ENCODE measurements at places on chromosomes 1 and 21.

DNA sequence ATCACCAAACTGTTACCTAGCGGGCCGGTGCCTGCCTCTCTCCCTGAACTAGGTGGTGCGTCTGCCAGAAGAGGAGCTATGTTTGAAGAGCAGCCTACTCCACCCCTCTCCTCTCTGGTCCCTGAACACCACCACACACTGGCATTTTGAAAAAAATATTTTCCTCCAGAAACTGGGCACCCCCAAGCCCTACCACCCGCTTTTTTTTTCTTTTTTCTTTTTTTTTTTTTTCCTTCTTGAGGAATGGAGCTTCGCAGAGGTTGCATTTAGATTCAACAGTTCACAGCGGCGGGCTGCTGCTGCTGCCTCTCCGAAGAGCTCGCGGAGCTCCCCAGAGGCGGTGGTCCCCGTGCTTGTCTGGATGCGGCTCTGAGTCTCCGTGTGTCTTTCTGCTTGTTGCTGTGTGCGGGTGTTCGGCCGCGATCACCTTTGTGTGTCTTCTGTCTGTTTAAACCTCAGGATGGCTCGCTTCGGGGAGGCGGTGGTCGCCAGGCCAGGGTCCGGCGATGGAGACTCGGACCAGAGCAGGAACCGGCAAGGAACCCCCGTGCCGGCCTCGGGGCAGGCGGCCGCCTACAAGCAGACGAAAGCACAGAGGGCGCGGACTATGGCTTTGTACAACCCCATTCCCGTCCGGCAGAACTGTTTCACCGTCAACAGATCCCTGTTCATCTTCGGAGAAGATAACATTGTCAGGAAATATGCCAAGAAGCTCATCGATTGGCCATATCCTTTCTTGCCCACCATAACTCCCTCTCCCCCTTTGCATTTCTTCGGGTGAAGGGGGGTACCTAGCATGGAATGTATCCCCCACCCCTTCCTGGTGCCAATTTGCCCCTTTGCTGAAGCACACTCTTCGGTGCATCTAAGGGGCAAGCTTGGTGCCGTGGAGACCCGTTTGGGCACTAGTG lies at the start of gene CACNA1E:
CACNA1E (plus strand) TSS at position 233 of the 911 bp plus-strand sequence; CDS start at position 461, 228 bp downstream.
- peak; percentile 40 for DNase-seq

DNA sequence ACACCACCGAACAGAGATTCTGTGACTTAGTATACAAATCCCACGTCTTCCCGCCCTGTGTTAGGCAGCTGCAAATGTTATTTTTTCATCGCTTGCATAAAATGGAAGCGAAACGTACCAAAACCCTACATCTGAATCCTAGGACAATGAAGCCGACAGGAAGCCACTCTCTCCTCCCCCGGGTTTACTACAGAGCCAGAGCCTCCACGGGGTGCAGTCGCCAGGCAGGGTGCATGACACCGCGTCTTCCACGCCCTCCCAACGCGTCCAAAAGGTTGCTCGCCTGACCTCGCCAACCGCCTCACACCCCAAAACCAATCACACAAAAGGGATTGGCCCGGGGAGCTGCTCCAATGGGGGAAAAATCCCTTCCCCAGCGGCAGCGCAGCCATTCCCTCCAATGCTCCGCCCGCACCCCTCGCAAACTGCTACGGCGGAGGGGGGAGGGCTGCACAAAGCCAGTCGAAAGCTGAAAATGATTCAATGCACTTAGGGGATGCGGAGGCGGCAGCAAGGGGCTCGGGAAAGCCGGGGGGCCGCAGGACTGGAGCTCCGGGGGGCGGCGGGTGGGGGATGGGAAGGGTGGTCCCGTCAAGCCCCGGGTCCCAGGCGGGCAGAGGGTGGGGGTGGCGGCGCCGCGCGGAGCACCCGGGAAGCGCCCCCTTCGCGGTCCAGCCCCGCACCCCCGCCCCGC lies 701 bp downstream of the CEP170 start:
- peak; percentile 63 for DNase-seq

GRCh38 chr1:74526708-74527107 lies 14.3 kb upstream of the LRRC53 start:
- no peak for DNase-seq

DNA sequence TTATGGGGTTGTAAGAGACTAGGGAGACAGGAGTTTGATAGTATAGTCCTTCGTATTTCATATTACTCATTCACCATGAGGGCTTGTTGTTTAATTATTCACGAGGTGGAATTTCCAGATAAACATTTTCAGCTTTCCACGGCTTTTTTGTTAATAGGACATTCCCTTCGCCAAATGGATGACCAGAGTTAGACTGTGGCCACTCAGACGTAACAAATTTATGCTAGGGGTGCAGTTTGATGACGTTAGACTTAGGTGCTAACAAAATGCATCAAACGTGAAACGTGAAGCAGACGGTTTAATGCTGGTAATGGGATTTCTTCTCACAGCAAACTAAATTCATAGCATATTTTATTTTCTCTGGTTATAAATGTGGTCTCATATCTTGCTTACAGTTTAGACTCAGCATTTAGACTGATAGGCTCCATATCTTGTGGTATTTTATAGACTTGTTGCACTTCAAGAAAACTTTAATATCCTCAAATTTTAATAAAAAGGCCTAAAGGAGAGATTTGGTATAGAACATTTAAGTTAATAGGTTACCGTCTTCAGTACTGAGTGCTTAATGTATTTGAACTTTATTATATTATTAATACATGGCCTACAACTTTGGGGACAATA lies 2.3 kb downstream of the DHX9 start:
- DNase-seq = peak; percentile 41

DNA sequence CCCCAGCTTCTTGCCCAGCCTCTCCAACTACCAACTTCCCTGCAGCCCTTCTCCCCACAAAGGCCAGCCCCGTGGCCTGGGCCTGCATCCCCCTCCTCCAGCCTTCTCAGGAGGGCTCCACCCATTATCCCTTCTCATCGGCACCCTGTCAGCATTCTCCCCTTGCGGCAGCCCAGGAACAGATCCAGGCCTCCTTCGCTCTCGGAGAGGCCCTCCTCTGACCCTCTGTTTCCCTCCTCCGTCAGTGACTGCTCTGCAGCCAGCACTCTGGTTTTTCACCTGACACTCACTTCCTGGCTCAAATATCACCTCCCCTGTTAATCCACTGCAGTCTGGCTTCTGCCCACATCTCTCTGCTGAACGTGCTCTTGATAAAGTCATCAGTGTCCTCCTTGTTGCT lies 17.5 kb downstream of the ADGRB2 start:
- DNase-seq = no peak

- DNase-seq = no peak
These were observed 21.5 kb upstream of the GPR37L1 start for GRCh38 chr1:202101184-202101583.

- DNase-seq = peak; percentile 63
These were observed 687 bp upstream of the RASSF5 start for GRCh38 chr1:206506405-206507283.

DNA sequence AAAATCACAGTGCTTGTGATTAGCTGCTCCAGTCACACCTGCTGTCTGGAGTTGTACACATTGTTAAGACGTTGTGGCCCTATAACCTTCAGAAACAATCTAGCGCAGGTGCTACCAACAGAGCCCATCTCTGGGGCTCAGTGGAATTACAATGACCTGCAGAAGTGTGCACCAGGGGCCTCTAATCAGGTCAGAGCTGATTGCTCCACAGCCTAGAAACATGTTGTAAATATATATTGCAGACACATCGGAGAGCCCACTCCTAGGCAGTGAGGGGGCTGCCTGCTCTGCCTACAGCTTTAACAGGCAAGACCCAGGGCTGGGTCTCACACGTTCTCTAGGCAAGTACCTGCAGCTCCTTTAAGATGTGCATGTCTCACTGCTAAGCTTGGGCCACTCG lies 302.0 kb downstream of the SIPA1L2 start:
- DNase-seq = no peak

GRCh38 chr1:183568176-183569021 lies 21.9 kb downstream of the NCF2 start:
- no peak for DNase-seq

GRCh38 chr1:2474104-2474844 lies 1.8 kb upstream of the PLCH2 start:
- DNase-seq = no peak

- no peak for DNase-seq
These were observed 94.6 kb upstream of the CASZ1 start for GRCh38 chr1:10891091-10891490.

DNA sequence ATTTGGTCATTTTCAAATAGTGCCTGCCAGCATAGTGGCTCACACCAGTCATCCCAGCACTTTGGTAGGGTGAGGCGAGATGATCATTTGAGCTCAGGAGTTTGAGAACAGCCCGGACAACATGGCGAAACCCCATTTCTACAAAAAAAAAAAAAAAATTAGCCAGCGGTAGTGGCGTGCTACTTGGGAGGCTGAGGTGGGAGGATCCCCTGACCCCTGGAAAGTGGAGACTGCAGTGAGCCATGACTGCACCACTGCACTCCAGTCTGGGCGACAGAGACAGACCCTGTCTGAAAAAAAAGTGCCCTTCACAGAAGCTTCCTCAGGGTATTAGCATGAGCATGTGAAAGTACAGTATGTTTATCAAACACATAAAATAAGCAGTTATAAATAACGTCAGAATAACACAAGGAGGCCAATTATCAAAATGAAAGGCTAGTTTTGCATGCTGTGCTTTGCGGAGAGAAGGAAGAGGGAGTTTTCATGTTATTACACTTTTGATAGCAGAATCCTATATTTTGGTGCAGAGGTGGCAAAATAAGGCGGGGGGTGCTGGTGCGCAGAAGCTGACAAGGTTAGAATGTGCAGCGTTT lies 781 bp upstream of the METTL13 start:
- DNase-seq = no peak

DNA sequence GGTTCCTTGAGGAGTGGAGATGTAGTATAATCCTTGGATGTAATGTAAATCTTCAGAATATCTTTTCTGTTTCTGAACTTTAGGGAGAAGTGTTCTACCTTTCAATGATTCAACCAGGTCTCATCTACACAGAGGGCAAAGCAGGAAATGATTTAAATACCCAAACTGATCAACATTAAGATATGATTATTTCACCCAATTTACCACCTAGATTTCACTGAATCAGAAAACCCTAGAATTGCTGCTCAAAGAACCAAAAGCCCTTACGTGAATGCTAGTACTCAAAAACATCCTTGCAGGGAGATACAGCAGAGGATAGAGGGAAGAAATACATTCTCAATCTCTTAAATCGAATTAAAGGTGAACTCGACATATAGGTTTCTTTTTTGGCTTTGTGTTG lies 5.0 kb downstream of the RPTN start:
- DNase-seq = no peak

GRCh38 chr1:58162952-58163550 lies 383.5 kb downstream of the OMA1 start:
- no peak for DNase-seq

DNA sequence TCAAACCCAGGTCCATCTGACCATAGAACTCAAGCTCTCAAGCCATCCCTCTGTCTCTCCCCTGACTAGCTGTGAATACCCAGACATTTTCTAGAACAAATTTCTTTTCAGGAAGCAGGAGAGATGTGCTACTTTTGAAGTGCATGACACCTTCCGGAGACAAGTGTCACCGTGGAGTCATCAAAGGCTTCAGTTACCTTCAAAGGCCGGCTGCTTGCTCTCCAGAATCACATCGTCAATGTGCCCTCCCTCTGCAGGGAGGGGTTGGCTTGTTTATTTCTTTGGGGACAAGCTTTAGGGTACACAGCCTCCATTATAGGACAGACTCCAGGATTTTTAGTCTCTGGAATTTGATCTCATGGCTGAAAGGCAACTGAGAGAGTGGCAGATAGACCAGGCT lies 37.7 kb upstream of the IGSF21 start:
- DNase-seq = no peak

GRCh38 chr1:93000751-93001175 lies 39.5 kb upstream of the DIPK1A start:
- DNase-seq = no peak

GRCh38 chr1:43933386-43934100 lies at the start of gene ARTN:
Gene ARTN (plus strand): TSS chr1:43933801. CDS start chr1:43935657, 1,856 bp downstream.
- DNase-seq = no peak

DNA sequence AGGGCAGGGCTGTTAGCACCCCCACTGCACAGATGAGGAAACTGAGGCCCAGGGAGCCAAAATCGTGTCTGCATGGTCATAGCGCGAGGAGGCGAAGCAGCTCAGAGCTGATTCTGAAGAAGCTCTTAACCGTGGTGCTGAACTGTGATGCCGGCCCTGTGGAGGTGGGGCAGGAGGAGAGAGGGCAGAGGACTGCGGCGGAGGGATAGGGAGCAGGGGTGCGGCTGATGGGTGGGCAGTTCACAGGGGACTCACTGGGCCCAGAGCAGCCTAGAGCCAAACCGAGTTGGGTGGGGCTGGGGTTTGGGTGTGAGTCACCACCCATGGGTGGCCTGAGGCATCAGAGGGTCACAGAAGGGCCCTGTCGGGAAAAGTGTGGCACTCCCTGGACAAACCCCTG lies 74.7 kb downstream of the RAP1GAP start:
- no peak for DNase-seq

GRCh38 chr1:226598455-226598849 lies 49.9 kb downstream of the STUM start:
- DNase-seq = no peak

- peak; percentile 33 for DNase-seq
These were observed 16.0 kb downstream of the TYW3 start for GRCh38 chr1:74748960-74749359.

DNA sequence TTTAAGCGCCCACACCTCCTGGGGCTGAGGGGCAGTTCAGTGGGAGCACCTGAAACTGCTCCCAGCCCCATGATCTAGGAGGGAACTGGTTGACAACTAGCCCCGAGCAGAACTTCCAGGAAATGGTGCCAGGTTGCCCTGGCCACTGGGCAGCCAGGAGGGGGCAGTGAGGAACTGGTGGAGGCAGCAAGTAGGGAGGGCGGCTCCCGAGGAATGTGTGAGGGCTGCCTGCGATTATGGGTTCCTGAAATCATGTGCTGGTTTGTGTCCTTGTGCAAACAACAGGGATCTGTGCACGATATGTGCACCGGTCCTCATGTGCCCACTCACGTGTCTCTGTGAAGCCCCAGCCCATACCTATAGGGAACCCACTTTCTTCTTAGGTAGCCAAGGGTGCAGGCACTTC lies 9.9 kb downstream of the GPR3 start:
- DNase-seq = peak; percentile 45

DNA sequence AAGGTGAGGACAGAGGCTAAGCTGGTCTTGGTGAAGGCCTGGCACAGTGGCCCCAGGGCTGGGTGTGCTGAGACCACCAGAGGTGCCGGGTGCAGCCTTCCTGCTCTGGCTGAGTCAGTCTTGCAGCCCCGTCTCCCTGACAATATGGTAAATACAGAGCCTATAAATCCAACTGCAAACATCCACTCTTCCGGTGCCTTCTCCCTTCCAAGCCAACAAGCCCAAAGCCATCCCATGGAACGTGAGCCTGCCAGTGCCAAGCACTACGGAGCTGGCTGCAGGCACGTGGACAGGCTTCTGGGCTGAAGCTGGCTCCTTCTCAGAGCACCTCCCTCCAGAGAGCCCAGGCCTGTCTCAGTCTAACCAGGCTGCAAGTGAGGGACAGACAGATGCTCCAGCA lies 70.0 kb downstream of the TRABD2B start:
- DNase-seq = no peak

GRCh38 chr1:27557596-27558340 lies 46.2 kb downstream of the AHDC1 start:
- DNase-seq = no peak

DNA sequence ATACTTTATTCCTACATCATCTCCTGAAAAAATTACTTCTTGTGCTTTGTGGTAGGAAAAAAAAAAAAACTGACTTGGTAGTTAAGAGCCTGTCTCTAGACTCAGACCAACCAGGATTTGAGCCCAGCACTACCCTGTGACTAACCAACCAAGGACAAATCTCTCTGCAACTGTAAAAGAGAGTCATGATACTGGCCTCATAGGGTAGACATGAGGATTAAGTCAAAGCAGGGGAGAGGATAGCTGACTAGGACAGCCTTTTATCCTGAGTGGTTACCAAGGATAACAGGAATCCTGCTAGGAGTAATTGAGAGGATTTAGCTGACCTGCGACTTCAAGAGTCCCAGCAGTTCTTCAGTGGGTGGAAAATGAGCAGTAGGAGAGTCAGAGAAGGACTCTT lies 112.8 kb downstream of the C1orf21 start:
- no peak for DNase-seq

Measured in GM13976 (cell line).